IPS DF 6.9 (cell line): ENCODE measurements at places on chromosomes 7 and 10.
A peak's percentile ranks its signal among the peaks of the same experiment; 100 is the strongest.

- no peak for DNase-seq
Observed at GRCh38 chr7:43906331-43907010, at the start of gene URGCP. Gene URGCP, minus strand, starts transcription at chr7:43906596. Its CDS starts 21 bp downstream, at chr7:43906575.

DNA sequence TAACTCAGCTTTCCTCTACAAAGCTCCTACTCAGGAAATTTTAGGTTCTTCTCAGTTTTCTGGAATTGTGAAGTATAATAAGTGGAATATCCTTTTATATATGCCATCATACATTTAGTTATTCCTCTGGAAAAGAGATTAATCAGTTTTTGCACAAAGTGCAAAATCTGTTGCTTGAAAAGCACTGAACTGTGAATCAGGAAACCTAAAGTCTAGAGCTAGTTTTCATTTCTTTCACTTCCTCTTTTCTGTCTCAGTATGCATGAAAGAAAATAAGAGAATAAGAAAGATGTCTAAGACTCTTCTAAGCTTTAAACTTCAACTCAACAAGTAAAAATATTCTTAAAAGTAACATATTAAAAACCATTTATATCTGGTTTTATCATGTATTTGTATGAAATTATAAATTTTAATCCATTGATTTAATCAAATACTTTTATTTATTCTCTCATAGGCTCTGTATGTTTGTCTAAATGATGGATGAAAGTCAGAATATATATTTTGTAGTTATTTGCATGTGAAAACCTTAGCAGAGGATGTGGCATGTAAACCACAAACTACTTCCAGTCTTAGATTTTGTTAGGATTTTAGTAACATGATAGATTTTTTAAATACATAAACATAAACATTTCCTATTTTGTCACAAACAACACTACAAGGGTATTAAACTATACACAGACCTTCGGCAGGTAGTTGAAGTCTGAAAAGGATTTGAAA lies 1073.0 kb downstream of the XPNPEP1 start:
- no peak for DNase-seq

DNA sequence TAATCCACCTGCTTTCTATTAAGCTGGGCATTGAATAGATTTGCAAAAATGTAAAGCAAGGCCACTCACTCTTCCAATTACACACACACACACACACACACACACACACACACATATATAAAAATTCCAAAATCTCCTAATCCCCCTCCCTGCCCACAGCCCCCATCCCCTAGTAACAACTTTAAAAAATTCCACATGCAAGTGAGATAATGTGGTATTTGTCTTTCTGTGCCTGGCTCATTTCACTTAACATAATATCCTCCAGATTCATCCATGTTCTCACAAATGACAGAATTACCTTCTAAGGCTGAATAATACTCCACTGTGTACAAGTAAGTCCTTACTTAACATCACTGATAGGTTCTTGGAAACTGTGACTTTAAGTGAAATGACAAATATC lies 24.2 kb downstream of the SH2D4B start:
- DNase-seq, result no peak

DNA sequence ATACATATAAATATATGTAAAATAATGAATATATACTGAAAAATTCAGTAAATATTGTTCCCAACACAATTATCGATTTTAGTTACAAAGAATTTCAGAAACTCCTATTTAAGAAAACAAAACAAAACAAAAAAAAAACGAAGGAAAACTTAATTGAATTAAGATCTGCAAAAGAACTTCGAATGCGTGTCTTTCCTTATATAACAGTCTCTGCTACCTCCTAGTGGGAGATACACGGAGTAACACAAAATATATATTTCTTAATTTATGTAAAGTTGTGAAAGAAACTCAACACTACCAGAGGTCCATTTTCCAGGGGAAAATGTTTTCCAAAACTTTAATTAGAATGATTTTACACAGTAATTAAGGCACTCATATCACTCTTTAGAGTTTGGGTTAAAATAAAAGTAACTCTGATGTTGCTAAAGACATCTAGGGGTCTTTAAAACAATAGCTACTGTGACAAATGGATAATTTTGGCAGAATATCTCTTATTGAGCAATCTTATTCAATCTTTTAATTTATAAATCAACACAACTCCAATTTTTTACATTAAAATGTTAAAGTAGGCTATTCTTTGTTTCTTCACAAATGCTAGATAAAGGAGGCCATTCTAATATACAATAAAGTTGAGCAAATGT lies 41.6 kb downstream of the NEBL start:
- no peak for DNase-seq

DNA sequence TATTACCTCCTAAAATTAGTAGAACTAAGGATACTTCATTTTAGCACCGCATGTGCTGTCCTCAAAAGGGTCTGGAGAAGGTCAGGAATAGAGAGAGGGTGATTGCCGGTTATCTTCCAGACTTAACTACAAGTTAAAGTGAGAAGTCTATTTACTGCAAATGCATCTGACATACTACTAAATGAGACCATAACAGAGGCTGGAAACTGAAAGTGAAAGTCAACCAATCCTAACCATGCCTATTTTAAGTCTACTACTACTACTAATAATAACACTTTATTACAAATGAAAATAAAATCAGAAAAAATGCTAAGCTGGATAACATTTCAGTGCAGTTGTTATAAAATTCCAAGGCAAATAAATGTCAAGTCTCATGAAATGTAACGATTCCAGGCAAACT lies 244.7 kb downstream of the KIF20B start:
- no peak for DNase-seq

- peak; percentile 67 for DNase-seq
Observed at GRCh38 chr10:86585037-86585929, 63.7 kb upstream of the WAPL start.

DNA sequence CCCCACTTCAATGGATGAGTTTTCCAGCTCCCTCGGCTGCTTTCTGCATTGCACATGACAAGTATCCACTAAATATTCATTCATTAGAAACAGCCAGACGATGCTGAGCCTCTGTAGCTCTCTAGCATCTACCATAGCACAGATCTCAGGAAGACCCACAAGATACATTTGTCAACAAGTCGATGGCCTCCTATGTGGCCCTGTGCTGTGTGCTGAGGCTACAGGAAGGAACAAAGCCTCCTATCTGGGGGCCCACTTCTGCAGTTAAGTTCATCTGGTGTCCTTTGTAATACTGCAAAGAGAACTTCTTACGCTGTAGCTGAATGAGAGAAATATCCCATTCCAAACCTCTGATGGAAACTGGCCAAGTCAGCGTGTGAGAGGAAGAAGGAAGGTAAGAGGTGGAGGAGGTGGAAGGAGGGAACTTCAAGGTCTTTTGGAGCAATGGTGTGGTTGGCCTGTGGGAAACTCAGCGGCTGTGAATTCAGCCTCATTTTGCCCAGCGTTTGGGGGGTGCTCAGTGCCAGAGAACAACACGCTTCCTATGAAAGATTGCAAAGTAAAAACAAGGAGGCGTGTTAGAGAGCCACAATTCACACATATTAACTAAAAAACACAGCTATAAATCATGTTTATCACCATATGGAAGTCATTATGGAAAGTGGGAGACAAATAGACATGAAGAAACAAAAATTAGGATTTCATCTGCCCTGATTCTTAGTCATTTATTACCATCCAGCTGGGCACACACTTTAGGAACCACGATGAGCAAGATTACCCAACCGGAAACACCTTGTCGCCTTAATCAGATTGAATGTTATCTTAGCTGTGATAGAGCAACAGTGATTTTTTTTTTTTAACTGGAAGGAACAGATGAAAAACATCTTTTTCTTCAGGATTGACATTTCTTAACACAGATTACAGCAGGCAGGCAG lies 62.2 kb upstream of the USP6NL start:
- DNase-seq, result no peak

GRCh38 chr7:28246921-28247461 lies 66.4 kb upstream of the JAZF1 start:
- no peak for DNase-seq

DNA sequence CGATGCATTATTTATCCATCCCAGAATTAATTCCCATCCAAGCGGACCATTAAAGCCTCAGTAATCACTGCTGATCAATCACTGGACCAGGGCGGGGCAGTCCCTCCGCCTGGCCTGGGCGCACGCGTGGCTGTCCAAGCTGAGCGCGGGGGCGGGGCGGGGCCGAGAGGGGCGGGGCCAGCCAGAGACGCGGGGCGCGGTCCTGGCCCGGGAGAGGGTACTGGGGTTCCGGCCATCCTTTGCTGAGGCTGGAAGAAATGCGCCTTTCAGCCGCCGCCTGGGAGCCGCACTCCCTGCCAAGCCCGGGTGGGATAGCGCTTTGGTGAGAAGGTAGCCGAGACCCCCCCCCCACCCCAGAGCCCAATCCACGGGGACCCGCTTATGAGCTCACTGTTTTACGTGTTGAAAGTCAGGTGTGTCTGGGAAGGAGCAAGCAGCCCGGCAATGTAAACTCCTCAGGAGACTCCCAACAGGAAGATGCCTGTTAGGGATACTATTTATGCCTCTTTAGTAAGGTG lies at the start of gene ARHGAP22:
ARHGAP22 (minus strand) TSS at position 83 of the 518 bp plus-strand sequence. CDS start 277 bp downstream, outside the sequence.
- DNase-seq, result no peak

DNA sequence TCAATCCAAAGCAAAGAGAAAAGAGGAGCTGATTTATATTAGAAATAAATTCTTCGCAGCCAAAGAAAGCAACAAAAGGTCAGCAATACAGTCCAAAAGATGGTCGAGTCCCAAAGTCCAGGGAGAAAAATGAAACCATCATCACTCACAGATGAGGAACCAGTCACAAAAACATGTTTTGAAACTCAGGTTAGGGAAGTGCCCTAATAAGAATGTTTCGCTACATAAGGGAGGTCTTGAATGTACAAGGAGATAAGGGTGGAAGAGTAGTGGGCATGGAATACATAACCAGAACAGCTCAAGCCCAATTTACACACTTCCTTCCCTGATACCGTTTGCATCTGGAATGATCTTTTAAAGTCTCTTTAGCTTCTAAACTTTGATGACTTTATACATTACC lies 53.6 kb downstream of the VPS41 start:
- DNase-seq, result no peak
